Sciatic nerve (tissue), 2 donors: ENCODE measurements at places on chromosomes 13 and 19. TPM values are rescaled to one million over a fixed set of nuclear protein-coding genes. Genes with fewer than 3 reads are reported as not detected.

Gene OVOL3
- total RNA-seq = not detected

DNA sequence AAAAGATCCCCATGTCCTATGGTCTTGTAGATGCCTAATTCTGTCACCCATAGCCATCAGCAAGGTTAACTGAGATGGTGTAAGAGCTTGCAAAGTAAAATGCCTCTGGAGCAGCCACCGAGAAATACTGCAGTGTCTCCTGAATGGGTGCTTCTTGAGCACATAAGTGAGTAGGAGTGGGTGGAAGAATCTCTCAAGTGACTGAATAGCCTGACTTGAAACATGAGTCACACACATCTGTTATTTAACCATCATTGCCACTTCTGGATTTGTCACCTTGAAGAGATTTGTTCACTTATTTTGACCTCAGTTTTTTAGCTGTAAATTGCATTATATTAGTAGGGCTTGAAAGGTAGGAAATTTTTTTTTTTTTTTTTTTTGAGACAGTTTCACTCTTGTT lies 2.3 kb downstream of the ZNF714 start:
- no peak for DNase-seq

DNA sequence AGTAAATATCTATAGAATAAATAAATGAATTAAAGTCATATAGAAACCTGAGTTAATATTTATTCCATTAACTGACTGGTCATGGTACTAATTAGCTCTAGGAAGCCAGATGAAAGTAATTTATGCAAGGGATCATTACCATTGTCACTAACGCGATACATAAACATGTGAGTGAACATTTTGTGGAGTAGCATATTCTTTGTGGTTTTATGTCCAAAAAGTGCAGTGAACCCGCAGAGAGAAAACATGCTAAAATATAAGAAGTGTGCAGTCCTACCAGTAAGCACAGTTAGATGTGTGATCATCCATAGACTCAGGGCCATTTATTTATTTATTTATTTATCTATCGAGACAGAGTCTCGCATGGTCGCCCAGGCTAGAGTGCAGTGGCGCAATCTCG lies 1.6 kb downstream of the GPR183 start:
- no peak for DNase-seq

Gene NKPD1
- total RNA-seq = not detected

- no peak for DNase-seq
These were observed 20.1 kb downstream of the FPR3 start for GRCh38 chr19:51815043-51815442.

Gene BST2
- total RNA-seq = 80.0 TPM

Gene GDF15
- 8.3 TPM for total RNA-seq

GRCh38 chr19:37905946-37906868 lies at the start of gene WDR87:
Gene WDR87 (minus strand): TSS chr19:37906594. CDS start chr19:37898239, 8,355 bp downstream.
- DNase-seq = no peak

DNA sequence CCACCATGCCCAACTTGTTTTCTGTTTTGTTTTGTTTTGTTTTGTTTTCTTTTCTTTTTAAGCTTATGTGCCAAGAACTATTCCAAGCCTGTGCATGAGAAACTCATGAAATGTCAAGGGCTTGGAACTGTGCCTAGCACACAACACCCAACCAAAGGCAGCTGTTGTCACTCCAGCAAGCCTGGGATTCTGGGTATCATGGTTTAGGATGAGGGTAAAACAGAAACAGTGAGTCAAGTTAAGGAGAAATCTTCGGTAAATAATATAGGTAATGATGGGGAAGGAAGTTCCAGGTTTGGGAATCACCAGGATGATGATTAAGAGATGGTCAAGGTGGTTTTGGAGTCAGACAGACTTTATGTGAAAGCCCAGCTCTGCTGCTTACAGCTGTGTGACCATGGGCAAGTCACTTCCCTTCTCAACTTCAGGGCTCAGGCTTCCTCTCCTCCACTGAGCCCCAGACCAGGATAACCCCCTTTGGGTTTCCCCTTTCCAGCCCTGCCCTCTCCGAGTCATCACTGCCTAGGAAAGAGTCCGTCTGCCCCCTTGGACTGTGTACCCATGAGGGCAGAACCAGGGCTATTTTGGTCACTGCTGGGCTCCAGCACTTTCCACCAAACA lies 5.0 kb downstream of the PVR start:
- no peak for DNase-seq

Gene ATP12A
- not detected for total RNA-seq
